ENCODE measurements at places on chromosomes 3 and 15. TPM values are rescaled to one million over a fixed set of nuclear protein-coding genes. Genes with fewer than 3 reads are reported as not detected.

ILDR1 gene
- total RNA-seq: not detected

CCR5 gene
- 6.8 TPM for total RNA-seq

GRCh38 chr3:115401851-115402501 lies 221.3 kb upstream of the GAP43 start:
- no peak for DNase-seq

DPPA2 gene
- not detected for total RNA-seq

DNA sequence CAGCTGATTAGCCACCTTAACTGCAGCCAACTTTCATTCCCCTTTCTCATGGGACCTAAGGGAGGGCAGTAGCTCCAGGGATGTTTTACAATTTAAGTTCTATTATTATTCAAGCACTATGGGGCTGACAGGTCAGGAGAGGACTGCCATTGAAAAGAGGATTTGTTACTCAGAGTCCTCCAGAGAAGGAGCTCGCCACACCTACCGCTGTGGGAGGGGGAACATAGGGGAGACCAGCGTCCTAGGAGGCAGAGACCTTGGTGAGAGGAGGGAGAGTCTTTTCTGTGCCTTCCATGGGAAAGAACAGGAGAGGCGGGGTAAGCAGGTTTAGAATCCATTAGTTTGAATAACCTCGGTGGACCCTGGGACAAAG lies 14.4 kb downstream of the ATP10A start:
- DNase-seq: no peak

All from CD4-positive, alpha-beta memory T cell (primary cell).